ENCODE measurements at places on chromosomes 11 and 22. TPM values are rescaled to one million over a fixed set of nuclear protein-coding genes. Genes with fewer than 3 reads are reported as not detected.

The CDC42EP2 gene
- 23.5 TPM for total RNA-seq

DNA sequence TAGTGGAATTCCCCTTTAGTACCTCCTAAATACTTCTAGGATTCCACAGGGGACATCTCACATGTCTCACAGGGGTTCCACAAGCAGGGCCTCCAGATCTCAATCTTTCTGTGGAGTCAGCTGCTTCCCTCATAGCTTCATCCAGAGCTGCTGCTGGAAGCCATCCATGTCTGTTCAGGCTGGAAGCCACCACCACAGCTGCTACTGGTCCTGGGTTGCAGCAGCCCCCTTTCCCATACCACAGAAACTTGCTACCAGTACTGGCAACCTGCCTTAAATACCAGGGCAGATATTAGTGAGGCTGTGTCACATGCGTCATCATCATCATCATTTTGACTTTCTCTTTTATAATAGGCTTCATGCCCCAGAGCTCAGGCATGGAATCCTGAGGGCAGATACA is 242.7 kb upstream of the NCAM1 start:
- no peaks in the 10 kb centered on the region for H3K27me3 ChIP-seq

DNA sequence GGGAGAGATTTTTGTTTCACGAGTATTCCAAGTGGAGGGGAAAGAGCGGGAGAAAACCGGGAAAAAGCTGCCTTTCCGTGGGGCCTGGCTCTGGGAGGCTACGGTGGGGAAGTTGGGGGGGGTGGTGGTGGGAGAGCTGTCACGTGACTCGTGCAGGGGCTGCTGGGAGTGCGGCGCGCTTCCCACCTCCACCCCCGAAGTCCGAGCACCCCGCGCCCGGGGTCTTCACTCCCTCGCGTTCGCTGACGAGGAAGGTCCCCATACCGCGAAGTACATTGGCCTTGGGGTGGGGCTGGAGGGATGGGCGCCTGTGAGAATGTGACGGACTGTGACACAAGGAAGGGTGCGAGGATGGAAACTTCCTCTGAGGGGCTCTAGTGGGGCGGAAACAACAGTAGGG is at the start of gene TEX12:
Gene TEX12 (plus strand): TSS at position 228 of the 400 bp plus-strand sequence. CDS start 1,897 bp downstream, outside the sequence.
- DNase-seq: no peak
- H3K27ac ChIP-seq: no peak within 1 kb of the TSS
- no peak within 1 kb of the TSS for H3K4me3 ChIP-seq

The MRGPRE gene
- total RNA-seq: not detected

DNA sequence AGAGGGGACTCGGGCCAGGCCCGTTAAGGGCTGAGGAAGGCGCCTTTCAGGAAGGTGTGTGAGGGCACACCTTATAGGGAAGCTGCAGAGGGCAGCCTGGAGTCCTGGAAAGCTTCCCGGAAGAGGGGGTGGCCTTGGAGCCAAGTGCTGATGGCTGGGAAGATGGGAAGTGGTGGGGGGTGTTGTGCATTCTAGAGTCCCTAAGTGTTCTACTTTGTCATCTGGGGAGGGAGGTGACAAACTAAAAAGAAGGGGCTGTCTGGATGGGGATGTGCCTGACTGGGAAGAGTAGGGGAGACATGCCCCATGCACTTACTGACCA is 6.8 kb downstream of the ZDHHC8 start:
- no peak overlapping the region for H3K4me3 ChIP-seq
- no peaks in the 10 kb centered on the region for H3K36me3 ChIP-seq
- H3K27ac ChIP-seq: no peak overlapping the region
- peaks cover 10% of the 10 kb centered on the region for H3K4me1 ChIP-seq

DNA sequence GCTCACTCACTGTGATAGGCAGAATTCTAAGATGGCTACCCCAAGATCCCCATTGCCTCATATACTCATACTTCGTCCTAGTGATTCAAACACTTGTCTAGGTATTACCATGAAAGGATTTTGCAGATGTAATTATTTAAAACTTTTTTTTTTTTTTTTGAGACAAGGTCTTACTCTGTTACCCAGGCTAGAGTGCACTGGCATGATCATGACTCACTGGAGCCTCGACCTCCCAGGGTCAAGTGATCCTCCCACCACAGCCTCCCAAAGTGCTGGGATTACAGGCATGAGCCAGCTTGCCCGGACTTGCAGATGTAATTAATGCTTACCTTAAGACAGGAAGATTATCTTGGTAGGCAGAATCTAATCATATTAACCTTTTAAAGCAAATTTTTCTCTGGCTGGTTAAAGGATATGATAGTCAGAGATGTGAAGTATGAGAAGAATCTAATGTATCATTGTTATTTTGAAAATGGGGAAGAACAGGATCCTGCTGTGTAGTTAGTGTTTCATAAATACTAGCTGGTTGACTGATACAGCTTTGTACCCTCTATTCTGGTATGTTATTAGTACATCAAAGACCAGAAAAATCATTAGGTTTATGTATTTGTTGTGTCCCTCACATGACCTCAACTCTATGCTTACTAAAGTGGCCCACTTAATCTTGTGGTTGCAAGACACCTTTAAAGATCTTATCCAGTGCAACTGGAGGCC is 35.5 kb downstream of the C2CD3 start:
- H3K27ac ChIP-seq: no peak overlapping the region
- no peaks in the 10 kb centered on the region for H3K27me3 ChIP-seq
- H3K4me1 ChIP-seq: no peaks in the 10 kb centered on the region
- no peak for DNase-seq
